ENCODE measurements at places on chromosomes 12 and 14. TPM values are rescaled to one million over a fixed set of nuclear protein-coding genes. Genes with fewer than 3 reads are reported as not detected.

DNA sequence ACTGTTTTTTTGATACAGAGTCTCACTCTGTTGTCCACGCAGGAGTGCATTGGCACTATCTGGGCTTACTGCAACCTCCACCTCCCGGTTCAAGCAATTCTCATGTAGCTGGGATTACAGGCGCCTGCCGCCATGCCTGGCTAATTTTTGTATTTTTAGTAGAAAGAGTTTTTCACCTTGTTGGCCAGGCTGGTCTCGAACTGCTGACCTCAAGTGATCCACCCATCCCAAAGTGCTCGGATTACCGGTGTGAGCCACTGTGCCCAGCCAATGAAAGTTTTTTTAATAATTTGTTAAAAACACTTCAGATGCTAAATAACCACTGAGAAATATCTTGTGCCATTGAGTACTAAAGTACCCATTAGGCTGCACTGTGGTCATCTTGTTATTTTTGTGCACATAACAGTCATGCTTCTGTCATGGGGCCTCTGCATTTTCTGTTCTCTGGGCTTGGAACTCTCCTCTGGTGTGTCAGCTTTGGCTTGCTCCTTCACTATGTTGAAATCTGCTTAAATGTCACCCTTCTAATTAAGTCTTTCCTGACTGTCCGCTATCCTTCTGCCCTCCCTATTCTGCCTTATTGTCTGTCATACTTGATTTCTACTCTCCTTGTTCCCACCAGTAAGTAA, 105.1 kb downstream of the KTN1 start:
- no peak for DNase-seq
- H3K4me3 ChIP-seq = no peak overlapping the region
- H3K4me1 ChIP-seq = no peaks in the 10 kb centered on the region
- no peak overlapping the region for H3K27ac ChIP-seq
- peaks cover 5% of the 10 kb centered on the region for H3K36me3 ChIP-seq
- H3K27me3 ChIP-seq = no peaks in the 10 kb centered on the region

GRCh38 chr12:84070292-84070691, 842.3 kb downstream of the SLC6A15 start:
- no peak for DNase-seq
- H3K27me3 ChIP-seq = no peaks in the 10 kb centered on the region
- no peaks in the 10 kb centered on the region for H3K36me3 ChIP-seq
- H3K4me1 ChIP-seq = no peaks in the 10 kb centered on the region

The MYL6B gene
- total RNA-seq = 69.4 TPM

DNA sequence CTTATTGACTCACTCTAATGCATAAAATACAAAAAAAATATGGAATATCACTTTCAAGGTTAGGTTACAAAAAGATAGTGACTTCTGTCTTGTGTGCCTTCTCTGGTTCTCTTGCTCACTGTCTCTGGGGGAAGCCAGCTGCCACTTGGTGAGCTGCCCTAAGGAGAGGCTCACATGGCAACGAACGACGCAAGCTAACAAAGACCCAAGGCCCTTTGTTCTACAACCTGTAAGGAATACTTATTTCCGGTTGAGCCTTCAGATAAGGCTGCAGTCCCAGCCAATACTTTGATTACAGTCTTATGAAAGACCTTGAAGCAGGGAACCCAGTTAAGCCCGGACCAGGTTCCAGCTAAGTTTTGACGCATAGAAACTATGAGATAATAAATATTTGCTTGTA, 242.4 kb upstream of the TBX3 start:
- no peak overlapping the region for H3K27ac ChIP-seq
- no peaks in the 10 kb centered on the region for H3K36me3 ChIP-seq
- H3K27me3 ChIP-seq = no peaks in the 10 kb centered on the region
- no peak overlapping the region for H3K4me3 ChIP-seq
- no peaks in the 10 kb centered on the region for H3K4me1 ChIP-seq

- no peak for DNase-seq
- no peaks in the 10 kb centered on the region for H3K36me3 ChIP-seq
- no peak overlapping the region for H3K27ac ChIP-seq
- H3K4me3 ChIP-seq = no peak overlapping the region
- H3K27me3 ChIP-seq = no peaks in the 10 kb centered on the region
- no peaks in the 10 kb centered on the region for H3K4me1 ChIP-seq
Measured at GRCh38 chr12:115160271-115161128, 476.5 kb upstream of the TBX3 start.

The A2ML1 gene
- 3.4 TPM for total RNA-seq

The WSCD2 gene
- 6.1 TPM for total RNA-seq

DNA sequence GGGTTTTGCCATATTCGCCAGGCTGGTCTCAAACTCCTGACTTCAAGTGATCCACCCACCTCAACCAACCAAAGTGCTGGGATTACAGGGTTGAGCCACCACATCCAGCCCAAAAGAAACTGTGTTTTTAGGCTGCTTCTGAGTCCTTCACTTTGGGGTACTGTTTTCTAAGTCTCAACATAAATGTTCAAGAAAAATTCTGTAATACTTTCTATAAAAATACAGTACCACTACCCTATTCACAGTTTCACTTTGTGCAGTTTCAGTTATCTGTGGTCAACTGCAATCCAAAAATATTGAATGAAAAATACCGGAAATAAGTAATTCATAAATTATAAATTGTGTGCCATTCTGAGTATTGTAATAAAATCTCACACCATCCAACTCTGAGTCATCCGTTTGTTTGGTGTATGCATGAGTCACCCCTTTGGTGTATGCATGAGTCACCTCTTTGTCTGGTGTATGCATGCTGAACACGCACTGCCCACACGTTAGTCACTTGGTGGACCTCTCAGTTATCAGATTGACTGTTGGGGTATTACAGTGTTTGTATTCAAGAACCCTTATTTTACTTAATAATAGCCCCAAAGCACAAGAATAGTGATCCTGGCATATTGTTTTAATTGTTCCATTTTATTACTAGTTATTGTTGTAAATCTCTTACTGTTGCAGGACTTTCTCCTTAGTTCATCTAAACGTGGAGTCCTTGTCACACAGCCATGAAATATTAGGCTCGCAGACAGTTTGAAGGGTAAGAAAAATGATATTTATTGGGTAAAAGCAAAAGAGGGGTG, 190.2 kb downstream of the FSCB start:
- H3K27ac ChIP-seq = no peak overlapping the region
- H3K4me3 ChIP-seq = no peak overlapping the region
- no peak for DNase-seq
- no peaks in the 10 kb centered on the region for H3K27me3 ChIP-seq

GRCh38 chr12:55636116-55636655, 506 bp upstream of the OR10P1 start:
- no peak overlapping the region for H3K4me3 ChIP-seq
- DNase-seq = no peak
- no peaks in the 10 kb centered on the region for H3K4me1 ChIP-seq
- no peaks in the 10 kb centered on the region for H3K27me3 ChIP-seq
- H3K27ac ChIP-seq = no peak overlapping the region

- H3K27ac ChIP-seq = no peak overlapping the region
- H3K4me3 ChIP-seq = no peak overlapping the region
- no peaks in the 10 kb centered on the region for H3K4me1 ChIP-seq
- H3K36me3 ChIP-seq = no peaks in the 10 kb centered on the region
Measured at GRCh38 chr14:47555333-47555732, 120.1 kb downstream of the MDGA2 start.

The DCAF5 gene
- 31.6 TPM for total RNA-seq

The PLEKHD1 gene
- total RNA-seq = 3.0 TPM

The SLCO1A2 gene
- 9.4 TPM for total RNA-seq

GRCh38 chr12:99131751-99132199, 486.7 kb downstream of the APAF1 start:
- H3K4me1 ChIP-seq = peaks cover 8% of the 10 kb centered on the region
- H3K4me3 ChIP-seq = no peak overlapping the region
- H3K27me3 ChIP-seq = no peaks in the 10 kb centered on the region
- DNase-seq = peak; percentile 76

GRCh38 chr14:33700052-33700451, 250.8 kb downstream of the EGLN3 start:
- no peak overlapping the region for H3K4me3 ChIP-seq
- H3K4me1 ChIP-seq = peaks cover 2% of the 10 kb centered on the region
- no peaks in the 10 kb centered on the region for H3K36me3 ChIP-seq
- no peaks in the 10 kb centered on the region for H3K27me3 ChIP-seq

DNA sequence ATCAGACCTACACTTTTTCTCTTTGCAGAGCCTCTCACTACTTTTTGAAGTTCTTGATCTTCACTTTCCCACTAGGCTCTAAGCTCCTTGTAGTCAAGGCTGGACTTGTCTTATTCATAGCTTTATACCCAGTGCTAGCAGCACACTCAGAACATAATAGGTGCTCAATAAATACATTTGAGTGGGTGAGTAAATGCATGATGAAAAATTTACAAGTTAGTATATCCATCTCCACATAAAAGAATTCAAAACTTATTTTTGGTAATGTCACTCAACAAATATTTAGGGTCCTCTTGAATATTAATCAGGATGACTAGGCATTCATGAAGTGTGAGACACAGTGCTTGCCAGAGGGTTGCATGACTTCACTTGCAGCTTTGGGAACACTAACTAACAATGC, 52.6 kb downstream of the NRXN3 start:
- H3K36me3 ChIP-seq = no peaks in the 10 kb centered on the region
- no peak for DNase-seq
- H3K4me1 ChIP-seq = no peaks in the 10 kb centered on the region
- no peak overlapping the region for H3K27ac ChIP-seq
- no peak overlapping the region for H3K4me3 ChIP-seq

The IFI27L1 gene
- 74.2 TPM for total RNA-seq

DNA sequence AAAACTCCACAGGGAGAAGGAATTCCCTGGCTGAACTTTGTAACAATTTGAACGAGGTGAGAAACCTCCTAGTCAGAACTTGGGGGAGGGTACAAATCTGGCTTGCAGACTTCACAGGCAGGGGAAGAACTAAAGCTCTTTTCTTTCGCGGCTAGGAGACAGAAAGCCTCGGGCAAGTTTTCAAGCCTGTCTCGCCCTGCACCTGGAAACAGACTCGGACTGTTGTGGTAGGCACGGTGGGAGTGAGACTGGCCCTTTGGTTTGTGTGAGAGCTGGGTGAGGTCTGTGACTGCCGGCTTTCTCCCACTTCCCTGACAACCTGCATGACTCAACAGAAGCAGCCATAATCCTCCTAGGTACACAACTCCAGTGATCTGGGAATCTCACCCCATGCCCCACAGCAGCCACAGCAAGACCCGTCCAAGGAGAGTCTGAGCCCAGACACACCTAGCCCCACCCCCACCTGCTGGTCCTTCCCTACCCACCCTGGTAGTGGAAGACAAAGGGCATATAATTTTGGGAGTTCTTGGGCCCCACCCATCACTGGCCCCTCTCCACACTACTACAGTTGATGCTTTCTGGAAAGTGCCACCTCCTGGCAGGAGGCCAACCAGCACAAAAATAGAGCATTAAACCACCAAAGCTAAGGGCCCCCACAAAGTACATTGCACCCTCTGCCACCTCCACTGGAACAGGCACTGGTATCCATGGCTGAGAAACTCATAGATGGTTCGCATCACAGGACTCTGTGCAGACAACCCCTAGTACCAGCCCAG, 102.7 kb upstream of the ST8SIA1 start:
- H3K4me3 ChIP-seq = no peak overlapping the region
- H3K4me1 ChIP-seq = no peaks in the 10 kb centered on the region
- no peaks in the 10 kb centered on the region for H3K36me3 ChIP-seq
- H3K27me3 ChIP-seq = no peaks in the 10 kb centered on the region
- no peak for DNase-seq

- peaks cover 19% of the 10 kb centered on the region for H3K4me1 ChIP-seq
- no peak overlapping the region for H3K4me3 ChIP-seq
- peaks cover 56% of the 10 kb centered on the region for H3K36me3 ChIP-seq
- no peaks in the 10 kb centered on the region for H3K27me3 ChIP-seq
Measured at GRCh38 chr12:113270709-113271009, 49.4 kb downstream of the TPCN1 start.

GRCh38 chr14:92900660-92901059, 22.3 kb upstream of the CHGA start:
- H3K36me3 ChIP-seq = no peaks in the 10 kb centered on the region
- DNase-seq = no peak
- H3K4me1 ChIP-seq = peaks cover 11% of the 10 kb centered on the region
- no peak overlapping the region for H3K27ac ChIP-seq

GRCh38 chr14:100486025-100486828, 101.0 kb downstream of the BEGAIN start:
- no peak overlapping the region for H3K4me3 ChIP-seq
- H3K36me3 ChIP-seq = peaks cover 3% of the 10 kb centered on the region
- peaks cover 26% of the 10 kb centered on the region for H3K4me1 ChIP-seq
- H3K27ac ChIP-seq = no peak overlapping the region
- no peak for DNase-seq

GRCh38 chr14:101354726-101355125, 206.6 kb upstream of the DIO3 start:
- H3K36me3 ChIP-seq = no peaks in the 10 kb centered on the region
- peaks cover 7% of the 10 kb centered on the region for H3K4me1 ChIP-seq
- no peak for DNase-seq

The RD3L gene
- not detected for total RNA-seq

- no peak overlapping the region for H3K27ac ChIP-seq
- H3K4me1 ChIP-seq = no peaks in the 10 kb centered on the region
- DNase-seq = no peak
- H3K27me3 ChIP-seq = peaks cover 2% of the 10 kb centered on the region
Measured at GRCh38 chr12:56377310-56377988, 14.8 kb upstream of the APOF start.

The CACNA2D4 gene
- total RNA-seq = 1.8 TPM

DNA sequence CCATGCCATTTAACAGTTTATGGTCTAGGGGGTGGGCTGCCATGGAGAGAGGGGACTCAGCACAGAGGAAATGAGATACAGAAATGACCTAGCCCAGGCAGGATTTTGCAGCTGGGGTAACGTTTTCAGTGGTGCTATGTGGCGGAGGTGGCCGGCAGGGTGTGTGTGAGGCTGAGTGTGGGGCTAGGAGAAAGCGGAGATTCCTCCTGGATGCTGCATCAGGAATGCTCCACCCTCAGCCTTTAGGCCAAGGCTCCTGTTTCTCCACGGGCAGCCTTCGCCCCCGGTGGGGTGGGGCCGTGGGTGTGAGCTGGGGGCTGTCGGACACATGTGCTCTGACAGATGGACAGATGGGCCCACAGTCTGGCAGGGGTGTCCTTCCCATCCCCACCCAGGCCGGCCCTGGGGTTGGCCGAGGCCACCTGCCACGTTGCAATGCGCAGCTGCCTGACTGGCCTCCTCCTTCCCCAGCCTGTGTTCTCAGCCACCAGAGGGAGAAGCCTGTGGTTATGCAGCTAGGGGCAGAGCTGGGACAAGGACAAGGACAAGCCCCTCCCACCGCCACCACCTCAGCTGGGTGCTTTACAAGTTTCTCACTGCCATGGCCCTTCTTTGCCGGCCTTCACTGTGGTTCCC, 44.3 kb downstream of the TEAD4 start:
- peaks cover 4% of the 10 kb centered on the region for H3K36me3 ChIP-seq
- H3K27ac ChIP-seq = no peak overlapping the region
- DNase-seq = no peak
- H3K4me1 ChIP-seq = peaks cover 7% of the 10 kb centered on the region
- H3K4me3 ChIP-seq = no peak overlapping the region
